Hypothalamus (tissue), 51 donors: ENCODE measurements at places on chromosomes 12 and 14.

DNA sequence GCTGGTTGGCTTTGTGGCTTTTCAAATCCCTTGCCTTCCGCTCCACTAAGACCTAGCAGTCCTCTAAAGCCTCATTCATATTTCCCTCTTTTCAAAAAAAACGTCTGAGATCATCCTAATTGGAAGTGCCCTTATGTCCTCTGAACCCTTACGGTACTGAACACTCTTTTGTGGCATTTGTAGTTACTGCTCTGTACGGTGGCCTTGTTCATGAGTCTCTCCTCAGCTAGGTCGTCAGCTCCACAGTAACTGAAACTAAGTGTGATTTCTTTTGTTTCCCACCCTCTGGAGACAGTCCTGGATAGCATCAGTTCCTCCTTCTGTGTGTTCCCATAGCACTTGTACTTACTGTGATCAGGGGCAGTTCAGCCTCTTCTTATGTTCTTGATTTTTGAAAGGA is 49.7 kb downstream of the DAAM1 start:
- DNase-seq = no peak

DNA sequence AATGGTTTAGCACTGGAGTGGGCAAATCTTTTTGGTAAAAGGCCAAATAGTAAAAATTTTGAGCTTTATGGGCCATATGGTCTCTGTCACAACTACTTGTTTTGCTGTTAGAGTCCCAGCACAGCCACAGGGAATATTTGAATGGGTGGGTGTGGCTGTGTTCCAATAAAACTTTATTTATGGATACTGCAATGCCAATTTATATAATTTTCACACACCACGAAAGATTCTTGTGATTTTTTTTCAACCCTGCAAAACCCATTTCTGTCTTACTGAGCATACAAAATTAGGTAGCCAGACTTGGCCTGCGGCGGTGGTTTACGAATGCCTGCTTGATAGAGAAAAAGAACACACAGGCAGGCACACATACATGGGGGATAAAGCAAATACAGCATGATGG is 28.3 kb downstream of the TMEM120B start:
- DNase-seq = no peak

- no peak for DNase-seq
Observed at GRCh38 chr12:41919526-41920261, 225.0 kb downstream of the GXYLT1 start.

DNA sequence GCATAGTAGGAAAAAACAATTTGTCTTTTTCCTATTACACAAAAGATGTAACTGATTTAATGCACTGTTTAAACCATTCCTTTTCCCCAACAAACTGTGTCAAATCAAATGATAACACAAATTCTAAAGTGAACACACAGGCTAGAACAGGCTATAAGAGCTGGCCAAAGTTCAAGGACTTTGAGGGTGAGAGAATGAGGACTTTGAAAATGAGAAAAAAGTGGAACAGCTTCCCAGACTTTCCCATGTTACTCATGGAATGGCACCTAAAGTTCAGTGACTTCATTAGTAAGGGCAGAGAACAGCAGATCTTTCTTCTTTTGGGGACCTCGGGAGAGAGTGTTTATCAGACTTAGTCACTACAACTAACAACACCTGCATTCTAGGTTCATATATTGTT is 22.6 kb downstream of the TMEM253 start:
- no peak for DNase-seq

DNA sequence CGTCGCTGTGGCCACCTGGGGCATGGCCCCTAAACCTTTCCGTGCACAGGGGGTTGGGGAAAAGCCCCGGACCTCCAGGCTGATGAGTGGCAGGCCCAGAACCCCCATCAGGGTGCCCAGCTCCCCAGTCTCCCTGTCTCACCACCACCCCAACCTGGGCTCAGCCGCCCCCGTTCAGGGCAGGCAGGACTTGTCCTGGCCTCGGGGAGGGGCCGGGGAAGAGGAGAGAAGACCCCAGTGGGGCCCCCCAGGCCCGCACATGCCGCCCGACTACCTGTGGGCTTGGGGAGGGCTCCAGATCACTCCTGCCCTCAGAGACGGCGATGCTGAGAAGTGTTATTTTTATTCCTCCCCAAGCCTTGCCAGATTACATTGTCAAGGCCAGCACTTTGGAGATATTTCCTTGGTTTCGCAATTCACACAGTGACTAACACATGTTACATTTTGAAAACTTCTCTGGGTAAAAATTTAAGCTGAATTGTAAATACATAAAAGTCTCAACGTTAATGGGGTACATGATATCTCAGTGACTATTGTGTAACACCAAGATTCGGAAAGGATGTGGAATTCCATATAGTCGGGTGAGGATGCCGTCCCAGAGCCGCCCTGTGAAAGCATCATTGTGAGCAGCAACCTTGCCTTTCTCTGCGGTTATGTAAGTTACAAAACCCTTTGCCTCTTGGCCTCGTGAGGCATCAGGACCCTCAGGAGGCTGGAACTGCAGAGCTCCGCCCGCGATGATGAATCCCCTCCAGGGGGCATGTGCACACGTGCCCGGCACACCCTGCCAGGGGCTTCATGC is 85.6 kb upstream of the DIO3 start:
- DNase-seq = no peak

- DNase-seq = no peak
Observed at GRCh38 chr14:85958069-85958468, 428.1 kb downstream of the FLRT2 start.

- no peak for DNase-seq
Observed at GRCh38 chr12:103571286-103571685, 15.8 kb upstream of the STAB2 start.

DNA sequence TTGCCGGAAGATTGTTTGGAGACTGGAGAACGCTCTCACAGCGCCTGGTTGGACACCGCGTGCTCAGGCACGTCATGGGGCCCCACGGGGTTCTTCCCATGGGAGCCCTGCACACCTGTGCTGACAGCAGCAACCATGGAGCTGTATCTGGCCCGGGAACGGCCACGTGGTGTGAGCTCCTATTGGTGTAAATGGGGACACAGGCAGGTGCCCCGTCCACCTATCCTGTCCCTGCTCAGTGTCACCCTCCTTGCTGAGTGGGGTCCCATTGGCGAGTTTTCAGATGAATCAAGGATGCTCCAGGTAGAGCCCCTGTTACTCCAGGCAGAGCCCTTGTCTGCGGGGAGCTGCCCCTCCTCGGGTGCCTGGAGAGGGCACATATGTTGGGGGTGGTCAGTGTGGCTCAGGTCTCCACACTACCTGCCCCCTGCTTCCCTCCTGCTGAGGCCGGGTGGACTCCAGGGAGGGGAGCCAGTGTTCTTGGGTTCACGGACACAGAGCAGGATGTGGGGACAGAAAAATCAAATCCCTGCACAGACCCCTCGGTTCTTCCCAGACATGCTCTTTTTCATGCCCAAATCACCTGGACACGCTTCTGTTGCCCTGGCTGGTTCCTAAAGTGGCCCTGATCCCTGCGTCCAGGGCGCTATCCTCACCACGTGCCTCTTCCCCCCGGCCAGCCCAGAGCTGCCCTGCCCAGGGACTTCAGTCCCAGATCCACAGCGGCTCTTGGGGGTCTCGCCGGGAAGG is 250.1 kb downstream of the ADGRD1 start:
- no peak for DNase-seq

- DNase-seq = no peak
Observed at GRCh38 chr12:77687321-77687720, 143.4 kb upstream of the NAV3 start.

DNA sequence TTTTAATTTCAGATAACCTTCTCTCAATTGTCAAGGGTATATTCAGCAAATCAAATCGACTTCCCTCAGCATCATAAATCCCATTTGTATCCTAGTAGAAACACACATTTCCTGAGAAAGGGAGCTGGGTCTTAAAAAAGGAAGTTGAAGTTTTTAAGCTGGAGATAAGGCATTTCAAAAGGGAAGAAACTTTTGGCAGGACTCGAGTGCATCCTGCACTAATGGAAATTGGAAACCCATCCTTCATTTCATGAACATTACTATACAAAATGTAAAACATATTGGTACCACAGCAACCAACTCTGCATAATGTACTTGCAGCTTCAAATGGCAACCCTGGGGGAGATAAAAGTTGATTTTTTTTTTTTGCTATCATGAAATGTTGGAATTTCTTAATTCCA is 23.7 kb upstream of the TMCC3 start:
- no peak for DNase-seq

- DNase-seq = no peak
Observed at GRCh38 chr12:118330421-118331018, 42.2 kb downstream of the TAOK3 start.
